ENCODE measurements at places on chromosomes 6 and 20. TPM values are rescaled to one million over a fixed set of nuclear protein-coding genes. Genes with fewer than 3 reads are reported as not detected.

DNA sequence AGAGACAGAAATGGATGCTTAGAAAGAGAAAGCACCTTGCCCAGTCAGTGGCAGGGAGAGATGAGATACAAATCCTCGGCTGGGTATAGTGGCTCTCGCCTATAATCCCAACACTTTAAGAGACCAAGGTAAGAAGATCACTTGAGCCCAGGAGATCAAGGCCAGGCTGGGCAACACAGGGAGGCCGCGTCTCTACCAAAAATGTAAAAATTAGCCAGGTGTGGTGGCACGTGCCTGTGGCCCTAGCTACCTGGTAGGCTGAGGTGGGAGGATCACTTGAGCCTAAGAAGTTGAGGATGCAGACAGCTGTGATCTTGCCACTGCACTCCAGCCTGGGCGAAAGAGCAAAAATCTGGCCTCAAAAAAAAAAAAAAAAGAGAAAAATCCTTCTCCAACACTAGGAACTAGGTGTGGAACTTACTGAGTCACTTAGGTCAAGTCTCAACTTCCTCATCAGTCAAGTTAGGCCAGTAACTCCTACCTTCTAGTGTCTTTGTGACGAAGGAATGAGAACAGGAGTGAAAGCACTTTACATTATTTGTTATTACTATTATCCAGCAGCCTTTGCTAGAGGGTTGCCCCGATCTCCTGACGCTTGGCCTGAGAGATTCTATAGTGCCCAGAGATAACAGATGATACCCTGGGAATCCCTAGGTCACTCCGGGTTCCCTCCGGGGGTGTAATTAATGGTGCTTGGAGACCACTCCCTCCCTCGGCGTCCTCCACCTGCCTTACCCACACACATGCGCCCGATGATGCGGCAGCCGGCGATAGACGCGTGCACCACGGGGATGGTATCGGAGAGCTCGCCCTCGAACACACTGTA lies 918 bp downstream of the EIF6 start:
- peak; percentile 46 for DNase-seq

GRCh38 chr20:39090906-39091305 lies 128.8 kb downstream of the DHX35 start:
- no peak for DNase-seq

DNA sequence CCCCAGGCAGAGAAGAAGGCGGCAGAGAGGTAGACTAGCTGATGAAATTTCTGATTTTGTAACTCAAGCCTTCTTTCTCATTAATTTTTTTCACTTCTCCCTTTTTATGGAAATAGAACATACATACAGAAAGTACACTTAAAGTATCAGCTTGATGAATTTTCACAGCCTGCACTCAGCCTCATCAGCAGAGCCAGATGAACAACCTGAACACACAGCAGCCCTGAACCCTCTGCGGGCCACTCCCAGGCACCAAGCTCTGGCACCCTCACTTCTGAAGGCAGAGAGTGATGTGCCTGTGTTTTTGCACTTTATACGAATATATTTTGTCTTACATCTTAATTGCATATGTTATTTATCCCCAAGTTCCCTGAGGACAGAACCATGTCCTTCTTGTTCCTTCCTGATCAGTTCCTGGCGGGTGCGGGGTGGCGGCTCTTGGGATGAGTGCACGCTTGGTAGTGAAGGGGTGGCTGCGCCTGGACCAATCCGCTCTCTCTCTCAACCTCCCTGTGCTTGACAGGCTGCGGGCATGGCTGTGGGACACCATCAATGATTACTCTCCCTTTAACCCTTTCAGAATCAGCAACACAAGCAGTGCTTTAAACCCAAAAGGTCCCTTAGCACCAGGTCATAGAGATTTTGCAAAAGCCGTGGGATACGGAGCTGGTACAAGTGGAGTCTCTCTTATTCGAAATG lies 34.8 kb upstream of the AFDN start:
- DNase-seq = no peak

- DNase-seq = peak; percentile 27
Observed at GRCh38 chr6:38673397-38674165, 29.4 kb downstream of the GLO1 start.

- no peak for DNase-seq
Observed at GRCh38 chr6:66496659-66497058, 789.6 kb upstream of the EYS start.

GRCh38 chr6:45663251-45664221 lies 285.8 kb upstream of the SUPT3H start:
- DNase-seq = peak; percentile 71

DNA sequence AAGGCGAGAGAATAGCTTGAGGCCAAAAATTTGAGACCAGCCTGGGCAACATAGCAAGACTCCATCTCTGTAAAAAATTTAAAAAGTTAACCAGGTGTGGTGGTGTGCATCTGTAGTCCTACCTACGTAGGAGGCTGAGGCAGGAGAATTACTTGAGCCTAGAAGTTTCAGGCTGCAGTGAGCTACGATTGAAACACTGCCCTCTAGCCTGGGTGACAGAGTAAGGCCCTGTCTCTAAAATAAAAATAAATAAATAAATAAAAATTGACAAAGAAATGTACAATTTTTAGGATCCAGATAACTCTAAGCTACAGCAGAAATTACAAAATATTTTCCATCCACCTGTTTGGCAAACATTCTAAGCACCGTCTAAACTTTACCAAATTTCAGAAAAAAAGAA lies 941.0 kb upstream of the ADGRB3 start:
- DNase-seq = no peak

DNA sequence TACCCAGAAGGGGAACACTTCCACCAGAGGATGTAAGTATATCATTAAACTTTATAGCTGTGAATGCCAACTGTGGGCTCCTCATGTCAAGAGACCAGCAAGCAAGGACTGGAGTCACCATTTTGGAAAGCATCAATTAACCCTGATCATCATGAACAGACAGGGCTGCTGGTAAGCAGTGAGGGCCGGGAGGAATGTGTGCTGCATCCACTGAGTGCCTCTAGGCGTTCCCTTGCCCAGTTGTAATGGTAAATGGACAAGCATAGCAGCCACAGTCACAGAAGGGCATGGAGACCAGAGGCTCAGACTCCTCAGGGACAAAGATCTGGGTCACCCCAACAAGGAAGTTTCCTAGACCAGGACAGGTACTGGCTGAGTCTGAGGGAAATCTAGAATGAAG lies 23.6 kb downstream of the LINC00237 start:
- DNase-seq = no peak

GRCh38 chr6:161003336-161003735 lies 11.8 kb downstream of the MAP3K4 start:
- no peak for DNase-seq

- peak; percentile 55 for DNase-seq
Observed at GRCh38 chr6:26104457-26105108, 17.4 kb downstream of the HFE start.

- DNase-seq = no peak
Observed at GRCh38 chr6:155196911-155197310, 66.9 kb upstream of the CLDN20 start.

GRCh38 chr20:44576297-44576696 lies 6.1 kb upstream of the PKIG start:
- DNase-seq = peak; percentile 38

GRCh38 chr6:123564361-123564760 lies 72.4 kb downstream of the TRDN start:
- DNase-seq = no peak

The ESR1 gene
- total RNA-seq = 0.38 TPM

The HLA-DOB gene
- total RNA-seq = 10.2 TPM

The TMX4 gene
- 21.8 TPM for total RNA-seq

Data from activated CD8-positive, alpha-beta T cell treated with anti-CD3 and anti-CD28 coated beads for 36 hours (primary cell).